CD4-positive, alpha-beta T cell (primary cell): ENCODE measurements at places on chromosomes 3 and 15. TPM values are rescaled to one million over a fixed set of nuclear protein-coding genes. Genes with fewer than 3 reads are reported as not detected.

Gene WDR49
- 0.42 TPM for total RNA-seq

DNA sequence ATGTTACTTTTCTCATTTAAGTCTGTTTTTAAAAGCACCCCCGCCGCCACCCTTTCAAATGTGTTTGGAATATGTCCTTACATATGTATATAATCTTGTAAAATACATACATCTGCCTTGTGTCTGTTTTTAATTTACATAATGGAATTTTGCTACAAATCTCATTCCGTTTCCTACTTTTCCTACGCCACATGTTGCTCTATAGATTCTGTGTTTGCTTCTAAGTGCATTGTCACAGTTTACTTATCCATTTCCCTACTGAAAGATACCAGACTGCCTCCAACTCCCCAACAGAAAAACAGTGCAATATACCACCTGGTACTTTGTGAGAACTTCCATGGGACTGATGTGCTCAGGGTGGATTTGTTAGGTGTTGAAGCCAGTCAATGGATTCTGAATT lies 70.2 kb downstream of the ABHD5 start:
- H3K27me3 ChIP-seq, result no peaks in the 10 kb centered on the region
- H3K27ac ChIP-seq, result no peak overlapping the region
- no peak for DNase-seq
- peaks cover 27% of the 10 kb centered on the region for H3K4me1 ChIP-seq
- no peaks in the 10 kb centered on the region for H3K36me3 ChIP-seq
- no peak overlapping the region for H3K4me3 ChIP-seq

- no peak for DNase-seq
- H3K27me3 ChIP-seq, result no peaks in the 10 kb centered on the region
- no peaks in the 10 kb centered on the region for H3K36me3 ChIP-seq
- H3K4me1 ChIP-seq, result no peaks in the 10 kb centered on the region
- no peak overlapping the region for H3K4me3 ChIP-seq
Observed at GRCh38 chr3:109125902-109126301, 8.0 kb upstream of the MORC1 start.

Gene EBLN2
- 14.8 TPM for total RNA-seq

DNA sequence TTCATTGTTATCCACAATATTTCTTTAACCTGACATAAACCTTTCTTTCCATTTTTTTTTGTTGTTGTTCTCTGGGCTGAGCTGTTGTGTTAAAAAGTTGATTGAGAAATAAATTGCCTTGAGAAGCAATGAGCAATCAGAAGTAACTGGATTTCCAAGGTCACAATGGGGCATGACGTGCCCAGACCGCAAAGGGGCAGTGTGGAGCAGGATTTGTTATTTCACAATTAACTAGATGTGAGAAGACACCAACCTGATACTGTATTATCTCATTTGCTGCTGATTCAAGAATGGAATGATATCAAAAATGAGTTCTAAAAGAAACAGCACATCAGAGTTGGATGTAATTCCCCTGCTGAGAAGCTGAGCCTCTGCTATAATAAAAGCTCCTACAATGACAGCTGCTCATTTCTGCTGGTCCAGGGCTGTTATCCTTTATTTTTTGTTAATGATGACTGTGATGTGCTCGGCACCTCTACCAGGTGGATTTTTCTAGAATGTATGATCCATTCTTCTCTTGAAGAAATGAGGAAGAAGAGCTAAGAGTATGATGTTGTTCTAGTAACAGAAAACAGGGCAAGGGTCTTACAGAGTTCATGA lies 28.1 kb downstream of the CPNE4 start:
- no peaks in the 10 kb centered on the region for H3K4me1 ChIP-seq
- H3K27me3 ChIP-seq, result no peaks in the 10 kb centered on the region
- H3K36me3 ChIP-seq, result no peaks in the 10 kb centered on the region
- no peak overlapping the region for H3K27ac ChIP-seq
- H3K4me3 ChIP-seq, result no peak overlapping the region
- no peak for DNase-seq

DNA sequence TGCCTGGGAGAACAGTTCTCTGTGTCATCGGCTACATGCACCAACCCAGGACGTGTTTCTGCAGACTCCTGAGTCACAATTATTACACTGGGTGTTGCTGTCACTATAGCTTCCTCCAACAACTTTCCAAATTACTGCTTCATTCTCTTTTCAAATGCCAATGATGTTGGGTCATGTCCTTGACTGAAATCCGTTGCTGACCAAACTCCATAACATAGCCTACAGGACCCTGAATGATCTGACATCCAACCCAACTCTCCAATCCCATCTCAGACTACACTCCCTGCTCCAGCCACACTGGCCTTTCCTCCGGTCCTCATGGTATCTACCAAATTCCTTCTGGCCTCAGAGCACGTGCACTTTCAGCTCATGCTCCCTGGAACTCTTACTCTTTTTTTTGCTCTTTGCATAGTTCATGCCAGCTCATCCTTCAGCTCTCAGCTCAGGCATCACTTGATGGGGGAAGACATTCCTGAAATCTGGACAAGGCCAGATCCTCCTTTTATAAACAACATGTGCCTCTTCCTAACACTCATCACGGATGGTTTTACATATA lies 108.8 kb upstream of the PTPRG start:
- no peaks in the 10 kb centered on the region for H3K27me3 ChIP-seq
- H3K27ac ChIP-seq, result no peak overlapping the region
- H3K4me3 ChIP-seq, result no peak overlapping the region
- no peaks in the 10 kb centered on the region for H3K4me1 ChIP-seq

DNA sequence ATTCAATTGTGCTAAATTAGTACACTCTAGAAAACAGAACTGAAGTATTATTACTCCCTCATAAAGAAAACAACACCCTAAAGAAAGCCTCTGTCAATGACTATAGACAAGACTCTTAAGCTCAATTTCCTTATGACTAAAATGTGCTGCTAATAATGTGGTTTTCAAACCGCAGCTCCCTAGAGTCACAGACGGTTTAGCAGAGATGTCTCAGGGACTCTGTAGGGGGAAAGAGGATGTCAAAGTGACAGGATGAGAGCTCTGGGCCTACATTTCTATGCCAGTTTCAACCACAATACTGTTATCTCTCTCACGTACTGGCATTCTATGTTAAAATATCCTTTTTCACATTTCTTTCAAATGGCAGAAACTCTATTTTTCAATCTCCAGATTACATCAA lies 37.6 kb upstream of the WDR49 start:
- peaks cover 5% of the 10 kb centered on the region for H3K4me1 ChIP-seq
- DNase-seq, result peak; percentile 1
- H3K27me3 ChIP-seq, result no peaks in the 10 kb centered on the region
- peaks cover 50% of the 10 kb centered on the region for H3K36me3 ChIP-seq
- no peak overlapping the region for H3K4me3 ChIP-seq

Gene SEMA3G
- total RNA-seq, result 0.34 TPM

DNA sequence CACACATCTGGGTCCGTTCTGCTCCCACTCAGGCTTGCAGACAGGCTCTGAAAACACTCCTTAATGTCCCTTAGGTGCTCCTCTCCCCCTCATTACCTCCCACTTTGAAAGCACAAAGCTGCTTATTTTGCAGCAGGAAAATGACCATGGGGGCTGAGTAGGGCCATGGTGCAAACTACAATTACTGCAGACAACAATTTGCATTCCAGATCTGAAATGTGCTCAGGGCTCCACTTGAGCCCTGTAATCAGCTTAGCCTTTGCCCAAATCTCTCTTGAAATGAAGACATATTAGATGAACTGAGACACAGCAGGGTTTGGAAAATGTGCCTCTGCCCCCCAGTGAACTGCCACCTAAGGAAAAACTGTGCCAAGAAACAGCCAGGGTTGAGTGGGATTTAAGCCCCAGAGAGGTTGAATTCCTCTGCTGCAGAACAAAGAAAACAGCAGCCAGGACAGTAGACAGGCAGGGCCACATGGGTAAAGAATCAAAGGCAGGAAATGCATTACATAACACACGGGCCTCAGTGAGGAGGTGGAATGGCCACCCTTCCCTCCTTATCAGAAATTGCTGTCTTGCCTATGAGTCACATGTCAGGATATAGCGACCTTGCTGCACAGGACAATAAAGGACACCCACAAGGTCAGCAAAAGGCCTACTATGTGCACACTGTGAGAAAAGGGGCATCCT lies 126.8 kb upstream of the ARHGEF3 start:
- H3K27ac ChIP-seq, result peak overlapping the region; percentile 43
- peaks cover 61% of the 10 kb centered on the region for H3K4me1 ChIP-seq
- no peak for DNase-seq
- no peaks in the 10 kb centered on the region for H3K36me3 ChIP-seq

Gene TGM4
- not detected for total RNA-seq

DNA sequence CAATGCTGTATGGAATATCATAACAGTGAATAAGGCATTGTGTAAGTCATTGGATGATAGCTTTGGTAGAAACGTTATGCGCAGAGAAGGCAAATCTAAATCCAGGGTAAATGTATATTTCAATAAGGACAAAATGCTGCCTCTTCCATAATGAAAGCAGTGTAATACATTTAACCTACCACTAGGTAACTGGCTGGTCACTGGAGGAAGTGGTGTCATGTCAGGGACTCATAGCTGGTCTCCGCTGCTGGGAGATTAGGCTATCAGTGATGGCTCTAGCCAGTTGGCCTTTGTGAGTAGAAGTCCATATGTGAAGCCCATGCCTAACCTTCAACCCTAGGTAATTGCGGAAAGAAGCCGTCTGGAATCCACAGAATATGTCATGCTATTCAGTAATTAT lies 140.9 kb downstream of the NLGN1 start:
- DNase-seq, result no peak
- H3K36me3 ChIP-seq, result no peaks in the 10 kb centered on the region
- H3K27ac ChIP-seq, result no peak overlapping the region

Gene DPPA2
- not detected for total RNA-seq

Gene GHSR
- not detected for total RNA-seq

DNA sequence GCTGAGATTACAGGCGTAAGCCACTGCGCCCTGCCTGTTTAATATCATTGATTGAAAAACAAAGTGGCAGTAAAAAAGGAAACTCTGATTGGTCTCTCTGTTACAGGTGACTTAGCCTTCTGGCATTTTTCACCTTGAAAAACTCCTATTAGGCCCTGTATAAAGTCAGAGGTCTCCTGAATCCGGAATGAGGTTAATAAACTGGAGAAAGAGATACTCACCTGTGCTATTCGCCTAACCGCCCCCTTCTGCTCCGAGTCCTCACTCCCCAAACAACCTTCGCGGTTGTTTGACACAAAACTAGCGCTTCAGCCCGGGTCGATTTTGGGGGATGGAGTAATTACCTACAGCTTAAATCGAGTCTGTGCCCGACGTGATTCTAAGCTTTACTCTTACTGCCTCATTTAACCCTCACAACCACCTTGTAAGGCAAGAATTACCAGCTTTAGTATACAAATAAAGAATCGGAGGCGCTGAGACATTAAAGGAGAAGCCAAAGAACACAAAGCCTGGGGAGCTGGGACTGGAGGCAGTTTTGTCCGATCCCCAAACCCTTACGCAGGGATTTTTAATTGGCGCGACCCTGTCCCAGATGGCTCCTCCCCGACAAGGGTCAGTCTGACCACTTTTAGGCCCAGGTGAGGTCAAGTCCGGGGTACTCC lies 441 bp downstream of the CEP70 start:
- peak overlapping the region; percentile 94 for H3K27ac ChIP-seq
- H3K4me1 ChIP-seq, result peaks cover 21% of the 10 kb centered on the region
- DNase-seq, result no peak
- H3K4me3 ChIP-seq, result peak overlapping the region; percentile 89
- no peaks in the 10 kb centered on the region for H3K36me3 ChIP-seq
- H3K27me3 ChIP-seq, result no peaks in the 10 kb centered on the region

Gene LEKR1
- total RNA-seq, result 0.77 TPM

GRCh38 chr3:32794487-32795308 lies 23.1 kb upstream of the TRIM71 start:
- DNase-seq, result no peak
- H3K4me1 ChIP-seq, result no peaks in the 10 kb centered on the region
- no peak overlapping the region for H3K4me3 ChIP-seq
- no peak overlapping the region for H3K27ac ChIP-seq
- H3K27me3 ChIP-seq, result no peaks in the 10 kb centered on the region

Gene GP5
- 3.3 TPM for total RNA-seq

DNA sequence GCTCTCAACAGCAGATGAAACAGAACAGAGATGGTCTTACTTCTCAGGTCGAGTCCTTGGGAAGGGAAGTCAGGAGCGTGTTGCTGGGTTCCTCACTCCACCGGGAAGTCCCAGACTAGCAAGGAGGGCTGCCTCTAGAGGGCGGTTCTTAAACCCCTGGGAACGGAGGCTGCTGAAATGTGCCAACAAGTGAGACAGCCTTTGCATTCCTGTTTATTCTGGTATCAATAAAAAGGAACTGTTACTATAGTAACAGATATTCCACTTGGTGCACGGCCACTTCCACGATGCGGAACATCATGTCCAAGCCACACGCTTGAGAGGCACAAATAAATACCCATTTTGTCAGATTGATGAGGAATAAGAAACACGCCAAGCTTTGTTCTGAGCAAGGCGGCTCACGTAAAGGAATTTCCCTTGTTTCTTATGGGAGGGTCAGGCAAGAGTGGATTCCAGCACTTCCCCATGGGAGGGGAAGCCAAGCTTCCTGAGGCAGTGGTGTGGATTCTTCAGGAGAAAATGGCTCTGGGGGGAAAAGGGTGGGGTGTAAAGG lies at the start of gene FAM107A:
FAM107A (minus strand) TSS at position 123 of the 553 bp plus-strand sequence. CDS start 7,531 bp downstream, outside the sequence.
- DNase-seq, result no peak
- H3K4me1 ChIP-seq, result no peaks in the 10 kb centered on the region
- H3K4me3 ChIP-seq, result no peak within 1 kb of the TSS
- H3K27me3 ChIP-seq, result no peaks in the 10 kb centered on the region
- H3K36me3 ChIP-seq, result no peaks in the 10 kb centered on the region
- H3K27ac ChIP-seq, result no peak within 1 kb of the TSS
